ENCODE measurements at places on chromosomes 2 and 18. TPM values are rescaled to one million over a fixed set of nuclear protein-coding genes. Genes with fewer than 3 reads are reported as not detected.
A peak's percentile ranks its signal among the peaks of the same experiment; 100 is the strongest.

Gene SATB2
- total RNA-seq: 3.3 TPM

Gene OTOS
- not detected for total RNA-seq

Gene CDH19
- 1.0 TPM for total RNA-seq

Gene DSC1
- total RNA-seq: not detected

DNA sequence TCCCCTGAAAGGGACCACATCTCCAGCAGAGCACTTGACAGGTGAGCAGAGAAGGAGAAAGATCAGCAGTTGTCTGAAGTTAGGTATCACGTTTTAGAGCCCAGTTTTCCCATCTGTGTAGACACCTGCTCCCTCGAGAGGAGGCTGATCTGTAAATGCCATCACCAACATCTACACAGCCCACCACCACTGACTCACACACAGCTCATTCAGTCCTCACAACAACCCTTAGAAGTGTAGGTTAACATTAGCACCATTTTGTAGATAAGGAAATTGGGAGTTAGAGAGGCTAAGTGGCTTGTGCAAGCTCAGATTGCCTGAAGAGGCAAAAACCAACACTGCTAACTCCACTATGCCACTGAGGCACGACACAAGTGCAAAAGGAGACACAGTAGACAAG, 37.2 kb upstream of the STAT1 start:
- no peak overlapping the region for H3K27ac ChIP-seq
- H3K27me3 ChIP-seq: no peaks in the 10 kb centered on the region
- H3K36me3 ChIP-seq: no peaks in the 10 kb centered on the region
- no peaks in the 10 kb centered on the region for H3K4me1 ChIP-seq
- H3K4me3 ChIP-seq: no peak overlapping the region

DNA sequence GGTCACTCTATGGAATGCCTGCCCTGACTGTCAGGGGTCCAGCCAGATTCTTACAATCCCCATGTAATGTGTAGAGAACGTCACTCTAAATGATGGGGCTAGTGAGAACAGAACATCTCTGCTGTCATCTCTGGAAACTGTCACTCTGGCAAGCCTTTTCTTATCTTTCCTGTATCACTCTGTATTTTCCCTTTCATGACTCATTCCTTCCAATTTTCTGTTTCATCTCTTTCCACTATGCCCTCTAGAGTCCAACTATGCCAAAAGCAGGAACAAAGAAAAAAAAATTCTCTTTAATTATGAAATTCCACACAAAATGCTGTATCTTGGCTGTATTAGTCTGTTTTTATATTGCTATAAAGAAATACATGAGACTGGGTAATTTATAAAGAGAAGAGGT, 608.8 kb downstream of the ADCYAP1 start:
- H3K4me3 ChIP-seq: no peak overlapping the region
- H3K27me3 ChIP-seq: no peaks in the 10 kb centered on the region
- H3K4me1 ChIP-seq: no peaks in the 10 kb centered on the region
- no peak overlapping the region for H3K27ac ChIP-seq
- no peak for DNase-seq

DNA sequence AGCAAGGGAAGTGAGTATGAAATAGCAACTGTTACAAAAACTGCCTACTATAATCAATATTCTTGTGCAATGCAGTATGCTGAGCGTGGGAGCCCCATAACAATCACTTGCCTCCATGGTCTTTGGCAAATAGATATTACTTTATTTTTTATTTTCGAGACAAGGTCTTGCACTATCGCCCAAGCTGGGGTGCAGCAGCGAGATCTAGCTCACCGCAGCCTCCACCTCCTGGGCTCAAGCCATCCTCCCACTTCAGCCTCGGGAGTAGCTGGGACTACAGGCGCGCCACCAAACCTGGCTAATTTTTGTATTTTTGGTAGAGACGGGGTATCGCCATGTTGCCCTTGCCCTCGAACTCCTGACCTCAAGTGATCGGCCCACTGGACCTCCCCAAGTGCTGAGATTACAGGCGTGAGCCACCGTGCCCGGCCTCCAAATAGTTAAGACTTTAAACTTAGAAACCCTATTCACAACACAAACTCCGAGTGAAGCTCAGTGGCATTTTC, 1.2 kb upstream of the CCNT2 start:
- H3K4me3 ChIP-seq: peak overlapping the region; percentile 96
- no peaks in the 10 kb centered on the region for H3K36me3 ChIP-seq
- DNase-seq: no peak
- H3K4me1 ChIP-seq: peaks cover 33% of the 10 kb centered on the region

DNA sequence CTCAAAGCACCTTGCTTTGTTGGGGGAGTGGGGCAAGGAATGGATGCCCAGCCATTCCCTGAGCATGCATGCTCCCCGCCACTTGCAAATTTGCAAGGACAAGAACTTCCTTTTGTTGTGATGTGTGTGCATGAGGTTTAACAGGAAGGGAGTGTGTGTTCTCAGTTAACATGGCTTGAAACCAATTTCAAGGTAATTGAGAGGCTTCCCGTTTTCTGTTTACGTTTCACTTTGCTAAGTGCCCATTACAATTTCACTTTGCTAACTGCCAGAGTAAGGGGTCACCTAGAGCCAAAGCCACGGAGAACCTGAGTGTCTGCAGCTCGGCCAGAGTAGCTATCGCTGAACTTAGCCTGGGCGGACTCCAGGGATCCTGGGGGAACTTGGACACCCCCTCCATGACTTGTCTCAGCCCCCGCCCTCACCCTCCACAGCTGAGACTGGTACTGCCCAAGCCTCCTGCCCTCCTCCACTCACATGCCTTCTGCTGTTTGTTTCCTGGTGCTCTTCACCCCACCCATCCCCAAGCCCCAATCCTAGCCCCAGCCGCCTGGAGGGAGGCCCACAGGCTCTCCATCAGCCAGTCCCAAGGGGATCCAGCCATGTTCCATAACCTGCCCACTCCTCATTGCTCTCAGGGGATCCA, 53.6 kb upstream of the LAPTM4A start:
- no peak for DNase-seq
- peaks cover 14% of the 10 kb centered on the region for H3K27me3 ChIP-seq
- H3K4me3 ChIP-seq: no peak overlapping the region
- no peaks in the 10 kb centered on the region for H3K36me3 ChIP-seq
- no peak overlapping the region for H3K27ac ChIP-seq
- no peaks in the 10 kb centered on the region for H3K4me1 ChIP-seq

GRCh38 chr2:19895535-19895934, 6.2 kb downstream of the TTC32 start:
- H3K36me3 ChIP-seq: no peaks in the 10 kb centered on the region
- H3K4me1 ChIP-seq: peaks cover 56% of the 10 kb centered on the region
- H3K27me3 ChIP-seq: no peaks in the 10 kb centered on the region
- H3K27ac ChIP-seq: no peak overlapping the region
- H3K4me3 ChIP-seq: no peak overlapping the region

- H3K4me1 ChIP-seq: no peaks in the 10 kb centered on the region
- H3K4me3 ChIP-seq: no peak overlapping the region
- no peak for DNase-seq
Measured at GRCh38 chr2:55718165-55719008, 24.7 kb upstream of the PNPT1 start.

- H3K4me1 ChIP-seq: peaks cover 18% of the 10 kb centered on the region
- H3K27me3 ChIP-seq: no peaks in the 10 kb centered on the region
- no peak for DNase-seq
- peak overlapping the region; percentile 87 for H3K27ac ChIP-seq
- peak overlapping the region; percentile 61 for H3K4me3 ChIP-seq
Measured at GRCh38 chr2:25042321-25043240, 705 bp downstream of the EFR3B start.

- no peaks in the 10 kb centered on the region for H3K27me3 ChIP-seq
- no peaks in the 10 kb centered on the region for H3K4me1 ChIP-seq
- DNase-seq: no peak
- no peaks in the 10 kb centered on the region for H3K36me3 ChIP-seq
- no peak overlapping the region for H3K4me3 ChIP-seq
Measured at GRCh38 chr18:31325051-31325450, 7.1 kb downstream of the DSG1 start.

DNA sequence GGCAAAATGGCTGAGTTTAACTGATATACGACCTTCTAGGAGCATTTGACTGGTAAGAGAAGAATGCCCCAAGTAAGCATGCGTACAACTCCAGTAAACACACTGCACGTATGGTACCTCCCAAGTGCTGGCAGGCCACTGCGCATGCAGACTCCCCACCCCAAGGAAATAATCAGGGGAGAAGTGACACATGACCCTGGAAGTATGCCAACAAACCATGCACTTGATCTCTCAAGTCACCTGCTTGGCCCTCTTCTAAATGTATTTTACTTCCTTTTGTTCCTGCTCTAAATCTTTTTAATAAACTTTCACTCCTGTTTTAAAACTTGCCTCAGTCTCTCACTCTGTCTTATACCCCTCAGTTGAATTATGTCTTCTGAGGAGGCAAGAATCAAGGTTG, 129.8 kb upstream of the COL5A2 start:
- no peaks in the 10 kb centered on the region for H3K27me3 ChIP-seq
- H3K4me1 ChIP-seq: no peaks in the 10 kb centered on the region
- no peak for DNase-seq

DNA sequence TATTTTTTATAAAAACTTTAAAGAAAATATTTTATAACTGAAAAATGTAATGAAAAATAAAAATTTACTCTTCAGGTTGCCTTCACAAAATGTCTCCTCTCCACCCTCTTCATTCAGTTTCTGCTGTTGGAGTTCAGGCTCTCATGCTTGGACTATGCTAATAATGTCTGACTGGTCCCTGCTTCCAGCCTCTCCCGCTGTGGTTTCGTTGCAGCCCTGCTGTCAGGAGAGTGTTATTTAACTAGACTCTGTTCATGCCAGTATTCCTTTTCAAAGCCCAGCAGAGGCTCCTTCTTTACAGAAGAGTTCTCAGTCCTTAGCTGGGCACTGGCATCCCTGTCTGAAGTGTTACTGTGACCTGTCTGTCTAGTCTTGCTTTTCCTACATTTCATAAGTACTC, 40.4 kb downstream of the CLIP4 start:
- H3K27me3 ChIP-seq: no peaks in the 10 kb centered on the region
- no peak overlapping the region for H3K4me3 ChIP-seq
- no peak for DNase-seq

DNA sequence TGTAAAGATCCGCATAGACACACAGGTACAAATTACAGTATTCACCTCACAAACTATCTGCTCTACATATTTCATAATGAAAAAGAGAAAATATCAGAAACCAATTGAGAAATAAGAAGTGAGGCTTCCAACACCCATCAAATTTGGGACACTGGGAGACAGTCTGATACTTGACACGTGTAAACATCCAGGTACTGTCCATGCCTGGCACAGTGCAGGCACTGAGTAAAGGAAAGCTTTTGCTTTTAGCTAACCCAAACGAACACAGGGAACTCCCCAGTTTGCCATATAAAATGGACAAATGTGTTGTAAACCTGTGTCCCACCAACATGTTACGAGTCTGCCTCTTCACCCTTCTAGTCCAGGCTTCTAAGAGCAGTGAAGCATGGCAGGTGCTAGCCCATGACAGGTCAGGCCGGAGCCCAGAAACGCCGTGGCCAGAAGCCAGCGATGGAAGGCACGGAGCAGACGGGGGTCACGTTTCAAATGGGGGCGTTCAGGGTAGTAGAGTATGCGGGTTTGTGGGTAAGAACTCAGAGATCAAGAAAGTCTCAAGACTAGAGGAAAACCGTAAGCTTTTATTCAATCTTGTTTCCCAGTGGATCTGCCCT, 27.0 kb downstream of the CDH2 start:
- H3K4me3 ChIP-seq: no peak overlapping the region
- H3K36me3 ChIP-seq: no peaks in the 10 kb centered on the region
- no peak for DNase-seq
- H3K4me1 ChIP-seq: no peaks in the 10 kb centered on the region

- peaks cover 2% of the 10 kb centered on the region for H3K36me3 ChIP-seq
- no peaks in the 10 kb centered on the region for H3K4me1 ChIP-seq
- no peak overlapping the region for H3K27ac ChIP-seq
Measured at GRCh38 chr2:86157009-86157556, 38.2 kb downstream of the IMMT start.

- DNase-seq: no peak
- H3K36me3 ChIP-seq: no peaks in the 10 kb centered on the region
- H3K4me3 ChIP-seq: no peak overlapping the region
- H3K27me3 ChIP-seq: no peaks in the 10 kb centered on the region
Measured at GRCh38 chr18:61842146-61842545, 50.7 kb downstream of the RNF152 start.

GRCh38 chr18:21704603-21705364, at the start of gene ABHD3:
ABHD3 (minus strand) TSS chr18:21704774; CDS start chr18:21704665, 109 bp downstream.
- H3K4me3 ChIP-seq: peak within 1 kb of the TSS; percentile 82
- peak; percentile 90 for DNase-seq
- H3K27me3 ChIP-seq: no peaks in the 10 kb centered on the region
- H3K4me1 ChIP-seq: peaks cover 20% of the 10 kb centered on the region
- H3K27ac ChIP-seq: peak within 1 kb of the TSS; percentile 86
- no peaks in the 10 kb centered on the region for H3K36me3 ChIP-seq

GRCh38 chr2:71511776-71512175, 58.4 kb downstream of the DYSF start:
- peaks cover 6% of the 10 kb centered on the region for H3K4me1 ChIP-seq
- DNase-seq: no peak
- H3K27me3 ChIP-seq: no peaks in the 10 kb centered on the region
- no peak overlapping the region for H3K27ac ChIP-seq
- no peak overlapping the region for H3K4me3 ChIP-seq

- DNase-seq: no peak
- H3K27ac ChIP-seq: no peak overlapping the region
- H3K4me3 ChIP-seq: no peak overlapping the region
- peaks cover 10% of the 10 kb centered on the region for H3K4me1 ChIP-seq
- H3K36me3 ChIP-seq: no peaks in the 10 kb centered on the region
- H3K27me3 ChIP-seq: no peaks in the 10 kb centered on the region
Measured at GRCh38 chr2:43467891-43468290, 127.9 kb downstream of the THADA start.

DNA sequence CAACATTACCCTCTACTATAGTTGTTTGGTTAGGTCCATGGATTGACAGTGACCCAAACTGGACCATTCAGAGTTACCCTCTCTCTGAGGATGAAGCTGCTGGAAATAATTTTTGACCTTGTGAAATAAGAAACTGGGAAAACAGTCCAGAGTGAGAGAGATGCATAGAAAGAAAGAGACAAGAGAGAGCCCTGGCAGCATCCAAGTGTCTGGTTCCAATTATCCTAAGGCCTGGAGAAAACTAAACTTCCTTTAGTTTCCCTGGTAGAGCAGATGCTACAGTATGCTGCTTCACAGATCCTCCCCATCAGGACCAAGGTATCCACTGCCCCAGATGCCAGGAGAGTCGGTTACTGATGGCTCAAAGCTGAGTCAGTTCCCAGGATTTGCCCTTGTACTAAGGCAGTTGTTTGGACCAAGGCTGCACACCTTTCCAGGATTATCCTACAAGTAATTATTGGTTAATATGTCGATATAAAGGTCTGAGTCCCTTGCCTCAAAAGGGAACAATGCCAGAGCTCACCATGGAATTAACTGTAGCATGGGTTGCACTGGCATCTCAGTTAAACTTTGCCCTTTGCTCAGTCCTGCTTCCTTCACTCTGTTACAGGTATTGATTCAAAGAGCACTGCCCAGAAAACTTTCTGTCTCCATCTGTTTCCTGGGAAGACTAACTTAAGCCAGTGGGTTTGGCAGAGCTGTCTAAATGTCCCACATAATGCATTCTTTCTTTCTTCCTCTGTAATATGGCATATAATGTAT, 14.6 kb upstream of the CHN1 start:
- no peak for DNase-seq
- no peaks in the 10 kb centered on the region for H3K4me1 ChIP-seq
- no peaks in the 10 kb centered on the region for H3K27me3 ChIP-seq
- no peak overlapping the region for H3K4me3 ChIP-seq

Data from gastrocnemius medialis (tissue), 4 donors.